ENCODE measurements at places on chromosomes 2 and 18. TPM values are rescaled to one million over a fixed set of nuclear protein-coding genes. Genes with fewer than 3 reads are reported as not detected.

BBS5 gene
- 4.4 TPM for total RNA-seq

IL36A gene
- total RNA-seq = not detected

MATN3 gene
- total RNA-seq = 9.9 TPM

TMEM237 gene
- total RNA-seq = 10.4 TPM

SP9 gene
- total RNA-seq = not detected

ACADL gene
- 0.51 TPM for total RNA-seq

NGEF gene
- total RNA-seq = 0.98 TPM

FEZ2 gene
- 21.0 TPM for total RNA-seq

POTEJ gene
- not detected for total RNA-seq
